ENCODE measurements at places on chromosomes 6 and 20. TPM values are rescaled to one million over a fixed set of nuclear protein-coding genes. Genes with fewer than 3 reads are reported as not detected.

Gene MAFB
- 0.52 TPM for total RNA-seq

Gene RNF39
- not detected for total RNA-seq

Gene GJA1
- 12.2 TPM for total RNA-seq

Gene FKBP1C
- total RNA-seq, result not detected

Gene FOXC1
- total RNA-seq, result 5.5 TPM

Gene PXMP4
- total RNA-seq, result 1.5 TPM

Gene HDGFL1
- total RNA-seq, result not detected

Gene RIPPLY2
- not detected for total RNA-seq

Gene ALDH8A1
- total RNA-seq, result 0.10 TPM

Gene SLC44A4
- total RNA-seq, result not detected

Gene OXT
- not detected for total RNA-seq

Gene SASH1
- total RNA-seq, result 39.1 TPM

Gene CLDN20
- not detected for total RNA-seq

Gene SPATA25
- not detected for total RNA-seq

DNA sequence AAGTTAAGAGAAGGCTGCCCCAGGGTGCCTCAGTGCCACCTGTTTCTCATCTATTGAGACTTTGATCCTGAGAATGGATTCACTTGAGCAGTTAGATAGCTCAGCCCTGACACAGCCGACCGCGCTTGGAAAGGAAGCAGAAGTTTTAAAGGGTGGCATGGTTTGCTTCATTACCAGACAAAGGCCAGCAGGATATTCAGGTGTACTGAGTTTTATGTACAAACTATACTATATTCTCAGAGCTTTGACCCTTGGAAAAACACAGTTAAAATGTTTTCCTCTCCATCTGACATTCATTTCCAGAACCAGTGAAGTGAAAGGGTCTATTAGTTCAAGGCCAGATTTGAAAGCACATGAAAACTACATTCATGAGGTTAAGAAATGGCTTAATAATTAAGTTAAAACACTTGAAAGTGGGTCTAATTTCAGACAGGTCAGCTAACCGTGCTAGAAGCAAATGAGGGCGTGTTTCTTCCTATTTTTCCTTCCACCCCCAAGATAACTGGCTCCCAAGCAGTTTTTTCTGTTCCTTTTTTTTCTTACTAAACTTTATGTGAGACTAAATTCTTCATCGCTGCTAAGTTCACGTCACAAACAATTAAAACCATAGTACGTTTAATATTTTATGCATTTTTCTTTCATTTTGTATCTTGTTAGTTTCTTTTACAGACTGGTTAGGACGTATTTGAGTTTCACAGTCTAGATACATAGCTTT, 385.3 kb upstream of the SOX4 start:
- no peak for DNase-seq

GRCh38 chr6:42777126-42777822, 4.6 kb upstream of the BICRAL start:
- DNase-seq, result no peak

- peak; percentile 56 for DNase-seq
Measured at GRCh38 chr6:37456126-37456525, 23.1 kb downstream of the CMTR1 start.

GRCh38 chr6:36758516-36759147, 61.0 kb downstream of the RAB44 start:
- no peak for DNase-seq

DNA sequence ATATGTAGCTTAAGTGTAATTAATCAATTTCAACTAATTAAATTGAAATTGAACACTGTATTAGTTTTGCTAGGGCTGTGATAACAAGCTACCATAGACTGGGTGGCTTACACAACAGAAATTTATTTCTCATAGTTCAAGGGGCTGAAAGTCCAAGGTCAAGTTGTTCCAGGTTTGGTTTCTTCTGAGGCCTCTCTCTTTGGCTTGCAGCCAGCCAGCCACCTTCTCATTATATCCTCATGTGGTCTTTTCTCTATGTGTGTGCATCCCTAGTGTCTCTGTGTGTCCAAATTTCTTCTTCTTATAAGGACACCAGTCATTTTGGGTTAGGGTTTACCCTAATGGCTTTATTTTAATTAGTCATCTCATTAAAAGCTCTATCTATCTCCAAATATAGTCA, 611.7 kb downstream of the UTRN start:
- DNase-seq, result no peak

GRCh38 chr20:20820104-20820503, 107.7 kb upstream of the RALGAPA2 start:
- no peak for DNase-seq

DNA sequence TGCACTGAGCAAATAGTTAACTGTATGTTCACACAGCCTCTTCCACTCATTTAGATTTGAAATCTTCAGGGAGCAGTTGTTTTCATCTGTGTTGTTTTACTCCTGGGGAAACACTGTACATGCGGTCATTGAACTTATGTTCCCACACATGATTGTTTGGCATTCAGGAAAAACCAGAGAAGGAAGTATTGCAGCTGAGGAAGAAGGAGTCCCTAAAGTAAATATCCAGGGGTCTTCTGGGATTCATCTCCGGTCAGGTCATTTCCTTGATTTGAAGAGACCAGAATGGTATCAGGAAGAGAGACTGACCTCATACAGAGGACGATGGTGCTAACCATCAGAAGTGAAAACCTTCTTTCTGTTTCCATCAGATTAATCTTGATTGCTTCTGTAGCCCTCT, 52.5 kb downstream of the DCBLD1 start:
- no peak for DNase-seq

- DNase-seq, result no peak
Measured at GRCh38 chr20:38065764-38066375, 32.3 kb downstream of the RPRD1B start.

GRCh38 chr6:144263786-144264185, 21.3 kb upstream of the UTRN start:
- no peak for DNase-seq

- no peak for DNase-seq
Measured at GRCh38 chr6:105600336-105601260, 197.7 kb upstream of the PREP start.

DNA sequence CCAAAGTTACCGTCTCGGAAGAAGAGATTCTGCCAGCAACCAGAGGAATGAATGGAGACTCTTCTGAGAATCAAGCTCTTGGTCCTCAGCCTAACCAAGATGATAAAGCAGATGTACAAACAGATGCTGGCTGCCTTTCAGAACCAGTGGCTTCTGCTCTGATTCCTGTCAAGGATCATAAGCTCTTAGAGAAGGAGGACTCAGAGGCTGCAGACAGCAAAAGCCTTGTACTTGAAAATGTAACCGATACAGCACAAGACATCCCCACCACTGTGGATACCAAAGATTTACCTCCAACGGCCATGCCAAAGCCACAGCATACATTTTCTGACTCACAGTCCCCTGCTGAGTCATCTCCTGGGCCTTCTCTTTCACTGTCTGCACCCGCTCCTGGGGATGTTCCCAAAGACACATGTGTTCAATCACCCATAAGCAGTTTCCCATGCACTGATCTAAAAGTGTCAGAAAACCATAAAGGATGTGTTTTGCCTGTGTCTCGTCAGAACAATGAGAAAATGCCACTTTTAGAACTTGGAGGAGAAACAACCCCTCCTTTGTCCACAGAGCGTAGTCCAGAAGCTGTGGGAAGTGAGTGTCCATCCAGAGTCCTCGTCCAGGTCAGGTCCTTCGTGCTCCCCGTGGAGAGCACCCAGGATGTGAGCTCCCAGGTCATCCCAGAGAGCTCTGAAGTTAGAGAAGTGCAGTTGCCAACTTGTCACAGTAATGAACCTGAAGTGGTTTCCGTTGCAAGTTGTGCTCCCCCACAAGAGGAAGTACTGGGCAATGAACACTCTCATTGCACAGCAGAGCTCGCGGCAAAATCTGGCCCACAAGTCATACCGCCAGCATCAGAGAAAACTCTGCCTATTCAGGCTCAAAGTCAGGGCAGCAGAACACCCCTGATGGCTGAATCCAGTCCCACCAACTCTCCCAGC, 109.6 kb downstream of the RTN4IP1 start:
- DNase-seq, result peak; percentile 88

- no peak for DNase-seq
Measured at GRCh38 chr6:143055213-143055612, 5.5 kb upstream of the AIG1 start.

DNA sequence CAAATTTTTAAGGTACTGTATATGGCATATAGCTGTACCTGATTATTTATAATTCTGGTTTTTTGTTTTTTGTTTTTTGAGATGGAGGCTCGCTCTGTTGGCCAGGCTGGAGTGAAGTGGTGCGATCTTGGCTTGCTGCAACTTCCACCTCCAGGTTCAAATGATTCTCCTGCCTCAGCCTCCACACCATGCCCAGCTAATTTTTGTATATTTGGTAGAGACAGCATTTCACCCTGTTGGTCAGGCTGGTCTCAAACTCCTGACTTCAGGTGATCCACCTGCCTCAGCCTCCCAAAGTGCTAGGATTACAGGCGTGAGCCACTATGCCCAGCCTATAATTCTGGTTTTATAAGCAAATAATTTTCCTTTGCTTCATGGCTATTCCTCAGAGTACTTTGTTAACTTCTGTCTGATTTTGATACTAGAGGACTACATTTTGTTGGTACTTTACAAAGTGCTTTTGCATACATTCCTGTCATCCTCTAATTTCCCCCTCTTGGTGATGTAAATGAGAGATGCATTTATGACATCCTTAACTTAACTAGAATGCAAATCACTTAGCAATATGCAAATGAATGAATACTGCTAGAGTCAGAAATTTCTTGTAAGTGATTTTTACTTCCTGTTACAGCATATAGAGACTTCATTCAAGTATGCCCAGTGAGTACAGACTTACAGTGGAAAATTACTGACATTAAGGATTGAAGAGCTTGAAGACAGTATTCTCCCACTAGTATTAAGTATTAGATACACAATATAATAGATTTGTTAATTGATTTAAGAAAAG, 35.7 kb upstream of the ARID1B start:
- DNase-seq, result no peak

- DNase-seq, result no peak
Measured at GRCh38 chr6:99305021-99305554, 44.4 kb downstream of the FAXC start.

GRCh38 chr6:110528930-110529325, 52.5 kb upstream of the SLC22A16 start:
- no peak for DNase-seq

DNA sequence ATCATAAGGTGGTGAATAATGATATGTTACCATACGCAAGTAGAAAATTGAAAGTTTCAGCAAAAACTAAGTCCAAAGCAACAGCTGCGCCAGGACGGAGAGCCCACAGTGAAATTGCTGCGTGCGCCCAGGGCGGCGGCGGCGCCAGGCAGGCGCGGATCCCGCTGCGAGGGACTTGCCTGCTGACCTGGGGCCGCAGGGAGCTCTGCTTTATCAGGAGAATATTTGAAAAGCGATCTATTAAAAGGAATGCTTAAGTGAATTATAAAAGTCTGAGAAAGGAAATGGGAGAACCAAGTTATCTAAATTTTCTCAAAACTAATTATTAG, 85.4 kb downstream of the THBS2 start:
- DNase-seq, result peak; percentile 94

- no peak for DNase-seq
Measured at GRCh38 chr20:19019734-19020364, 192.6 kb upstream of the SLC24A3 start.

DNA sequence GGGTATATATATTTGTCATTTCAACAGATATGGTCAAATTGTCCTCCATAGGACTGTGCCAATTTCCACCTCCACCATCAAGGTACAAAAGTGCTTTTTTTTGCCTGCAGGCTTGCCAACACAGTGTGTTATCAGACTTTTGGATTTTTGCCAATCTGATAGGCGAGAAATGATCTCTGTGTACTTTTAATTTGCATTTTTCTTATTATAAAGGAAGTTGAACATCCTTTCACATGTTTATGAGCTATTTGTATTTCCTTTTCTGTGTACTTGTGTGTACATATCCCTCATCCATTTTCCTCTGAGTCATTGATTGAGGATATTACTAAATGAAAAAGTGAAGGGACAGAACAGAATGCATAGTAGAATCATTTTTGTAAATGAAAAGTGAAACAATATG, 39.0 kb upstream of the PTPN1 start:
- no peak for DNase-seq

GRCh38 chr20:507761-508332, 35.7 kb downstream of the CSNK2A1 start:
- DNase-seq, result no peak

DNA sequence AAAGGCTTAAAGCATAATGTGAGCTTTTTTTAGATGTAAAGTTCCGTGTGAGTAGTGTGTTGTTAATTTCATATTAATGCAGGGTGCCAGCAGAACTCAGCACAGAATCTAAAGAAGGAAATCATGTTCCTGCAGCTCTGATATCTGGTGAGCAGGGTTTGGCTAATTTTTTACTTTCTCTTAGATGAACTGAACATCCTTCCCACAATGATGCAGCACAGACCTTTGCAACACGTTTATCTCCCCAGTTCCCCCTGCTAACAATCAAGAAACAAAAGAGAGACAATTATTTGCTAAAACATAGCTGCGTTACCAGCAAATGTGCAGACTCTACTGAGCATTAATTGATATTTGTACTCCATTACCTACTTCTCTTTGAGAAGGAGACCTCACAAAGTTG, 39.1 kb upstream of the ATXN1 start:
- no peak for DNase-seq

- no peak for DNase-seq
Measured at GRCh38 chr6:115004982-115005381, 662.2 kb upstream of the HS3ST5 start.

All from MG63 (cell line).